ENCODE measurements at places on chromosomes 2 and 18.
A peak's percentile ranks its signal among the peaks of the same experiment; 100 is the strongest.

- no peak for DNase-seq
Observed at GRCh38 chr2:190864375-190864774, 16.2 kb upstream of the GLS start.

DNA sequence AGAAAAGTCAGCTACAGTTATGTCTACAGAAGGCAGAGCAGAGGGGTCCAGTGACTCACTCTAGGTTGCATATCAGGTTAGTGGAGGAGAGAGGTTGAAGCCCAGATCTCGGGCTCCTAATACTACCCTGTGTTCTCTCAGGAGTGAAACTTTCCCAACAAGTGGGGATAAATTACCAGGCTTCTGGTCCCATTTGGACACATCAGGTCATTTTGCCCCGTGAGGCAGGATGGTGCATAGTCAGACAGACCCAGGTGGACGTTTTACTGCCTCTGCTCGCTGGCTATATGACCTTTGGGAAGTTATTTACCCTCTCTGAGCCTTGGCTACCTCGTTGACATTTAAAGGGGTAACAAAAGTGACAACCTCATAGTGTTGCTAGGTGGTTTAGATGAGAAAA, 128.0 kb upstream of the REV1 start:
- no peak for DNase-seq

GRCh38 chr18:74689251-74689650, 91.6 kb downstream of the ZNF407 start:
- no peak for DNase-seq

DNA sequence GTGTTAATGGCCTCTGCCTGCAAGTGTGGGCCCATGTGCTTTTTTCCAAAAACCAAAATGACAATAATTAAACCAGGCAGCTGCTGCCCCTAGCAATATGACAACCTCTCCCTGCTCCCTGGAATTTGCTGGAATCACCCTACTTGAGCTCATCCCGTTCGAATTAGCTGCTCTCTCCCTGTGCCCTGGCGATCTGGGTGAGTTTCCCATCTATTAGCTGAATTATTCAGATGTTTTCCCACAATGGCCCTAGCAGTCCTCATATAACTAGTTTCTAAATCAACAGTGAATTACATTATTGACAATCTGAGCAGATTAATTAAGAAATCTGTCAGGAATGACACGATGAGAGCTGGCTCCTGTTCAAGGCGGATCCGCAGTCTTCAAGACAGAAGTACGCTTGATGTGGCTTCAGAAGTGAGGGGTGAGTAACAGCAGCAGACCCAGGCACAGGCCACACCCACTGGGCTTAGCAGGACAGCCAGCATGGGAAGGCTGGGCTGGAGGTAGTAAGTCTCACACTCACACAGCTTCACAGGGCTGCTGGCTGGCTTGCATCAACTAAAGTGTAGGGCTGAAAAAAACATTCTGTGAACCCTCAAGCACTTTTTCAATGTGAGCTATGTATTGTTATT, 366.2 kb upstream of the ID2 start:
- DNase-seq = no peak

- no peak for DNase-seq
Observed at GRCh38 chr18:63147973-63148372, 171.6 kb downstream of the BCL2 start.

GRCh38 chr18:11849841-11850634, 1.2 kb upstream of the CHMP1B start:
- DNase-seq = peak; percentile 86

- no peak for DNase-seq
Observed at GRCh38 chr18:55385770-55386169, 202.2 kb downstream of the TCF4 start.

- DNase-seq = no peak
Observed at GRCh38 chr2:134712736-134713135, 6.1 kb downstream of the TMEM163 start.

DNA sequence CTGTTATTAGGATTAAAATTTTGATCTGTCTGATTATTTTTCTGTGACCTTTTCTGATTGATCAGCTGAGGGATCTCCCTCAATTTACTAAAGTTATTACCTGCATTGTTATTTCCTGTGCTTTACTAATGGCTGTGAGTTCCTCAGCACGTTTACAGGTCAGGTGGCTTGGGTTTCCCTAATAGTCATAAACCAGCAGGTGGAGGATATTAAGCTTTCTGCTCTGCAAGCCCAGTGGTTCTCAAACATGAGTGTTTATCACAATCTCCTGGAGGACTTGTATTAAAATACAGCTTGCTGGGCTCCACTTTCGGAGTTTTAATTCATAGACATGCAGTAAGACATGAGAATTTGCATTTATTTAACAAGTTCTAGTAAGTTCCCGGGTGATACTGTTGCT, 22.4 kb upstream of the UGP2 start:
- no peak for DNase-seq

DNA sequence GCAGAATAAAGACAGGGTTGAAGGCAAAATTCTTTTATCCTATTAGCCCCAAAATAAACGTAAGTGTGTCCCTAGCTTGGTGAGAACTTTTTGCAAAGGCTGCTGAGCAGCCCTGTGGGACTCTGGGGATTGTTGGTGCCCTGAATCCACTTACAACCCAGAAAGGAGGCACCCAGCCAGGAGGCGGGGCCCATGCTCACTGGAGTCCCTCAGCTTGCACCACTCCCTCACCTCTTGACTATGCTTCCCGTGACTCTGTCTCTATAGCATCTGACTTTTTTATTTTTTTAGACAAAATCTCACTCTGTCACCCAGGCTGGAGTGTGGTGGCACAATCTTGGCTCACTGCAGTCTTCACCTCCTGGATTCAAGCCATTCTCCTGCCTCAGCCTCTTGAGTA, 15.8 kb upstream of the COL6A3 start:
- DNase-seq = peak; percentile 71

DNA sequence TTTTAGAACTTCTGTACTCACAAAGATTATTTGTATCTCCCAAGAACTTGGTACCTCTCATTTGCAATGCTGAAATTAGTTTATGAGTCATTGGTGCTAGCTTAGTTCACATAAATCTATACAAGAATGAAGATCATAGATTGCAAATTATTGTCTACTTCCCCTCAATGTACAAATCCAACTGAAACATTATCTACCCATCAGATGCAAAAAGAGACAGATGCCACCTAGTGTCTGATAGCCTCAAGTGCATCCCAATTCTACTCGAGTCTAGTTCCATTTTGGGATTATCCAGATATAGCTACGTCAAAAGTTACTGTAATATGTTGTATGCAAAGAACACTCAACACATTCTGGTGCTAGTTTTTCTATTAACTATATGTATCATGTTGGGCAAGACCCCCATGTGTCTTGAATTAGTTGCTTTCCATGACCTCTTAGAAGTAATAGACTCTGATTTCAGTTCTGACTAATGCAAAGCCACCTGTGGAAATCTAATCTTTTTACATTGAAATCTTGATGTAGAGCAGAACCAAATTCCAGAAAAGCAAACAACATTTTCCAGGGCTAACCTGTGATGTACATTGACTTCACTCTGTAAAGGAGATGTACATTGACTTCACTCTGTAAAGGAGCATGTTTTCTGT, 210.0 kb downstream of the RBM43 start:
- DNase-seq = no peak

DNA sequence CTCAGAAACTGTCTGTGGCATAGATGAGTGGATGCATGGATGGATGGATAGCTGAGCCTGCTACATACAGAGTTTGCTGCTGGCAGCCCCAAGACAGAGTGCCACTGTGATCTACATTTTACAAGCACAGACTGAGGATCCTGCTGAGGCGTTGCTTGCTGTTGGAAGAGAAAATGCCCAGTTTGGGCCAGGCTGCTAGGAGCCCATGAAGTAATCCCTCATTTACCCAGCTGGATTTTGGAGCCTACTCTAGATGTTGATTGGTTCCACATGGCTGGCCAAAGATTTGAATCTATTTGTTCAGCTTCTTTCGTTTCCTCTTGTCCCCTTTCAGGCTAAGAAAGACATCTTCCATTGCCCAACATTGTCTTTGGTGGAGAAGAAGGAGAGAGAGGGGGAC, 261.3 kb downstream of the CLIP4 start:
- no peak for DNase-seq

DNA sequence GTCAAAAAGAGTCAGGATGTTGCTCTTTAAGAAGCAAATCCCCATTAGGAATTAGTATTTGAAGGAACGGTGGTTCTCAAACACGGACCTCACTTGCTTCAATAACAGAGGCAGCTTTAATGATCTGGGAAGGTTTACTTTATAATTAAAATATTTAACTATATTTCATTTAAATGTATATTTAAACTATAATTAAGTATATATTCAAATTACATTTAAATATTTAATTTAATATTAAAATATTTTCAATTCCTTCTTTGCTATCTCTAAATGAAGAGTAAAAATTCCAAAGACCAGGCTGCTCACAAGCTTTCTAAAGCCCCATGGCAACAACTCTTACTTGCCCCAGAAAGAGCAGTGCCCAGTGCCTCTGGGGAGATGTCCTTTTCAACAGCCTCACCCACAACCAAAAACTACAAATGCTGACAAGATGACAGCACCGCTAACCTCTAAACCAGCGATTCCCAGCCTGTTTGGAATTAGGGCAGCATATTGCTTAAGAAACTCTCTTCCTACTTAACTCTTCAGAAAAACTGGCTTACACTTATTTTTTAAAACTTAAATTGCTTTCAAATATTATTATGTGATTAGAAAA, 62.9 kb upstream of the POU3F3 start:
- DNase-seq = no peak

- no peak for DNase-seq
Observed at GRCh38 chr2:30030361-30030760, 109.0 kb upstream of the ALK start.

- no peak for DNase-seq
Observed at GRCh38 chr2:54983345-54984220, 66.7 kb downstream of the RTN4 start.

DNA sequence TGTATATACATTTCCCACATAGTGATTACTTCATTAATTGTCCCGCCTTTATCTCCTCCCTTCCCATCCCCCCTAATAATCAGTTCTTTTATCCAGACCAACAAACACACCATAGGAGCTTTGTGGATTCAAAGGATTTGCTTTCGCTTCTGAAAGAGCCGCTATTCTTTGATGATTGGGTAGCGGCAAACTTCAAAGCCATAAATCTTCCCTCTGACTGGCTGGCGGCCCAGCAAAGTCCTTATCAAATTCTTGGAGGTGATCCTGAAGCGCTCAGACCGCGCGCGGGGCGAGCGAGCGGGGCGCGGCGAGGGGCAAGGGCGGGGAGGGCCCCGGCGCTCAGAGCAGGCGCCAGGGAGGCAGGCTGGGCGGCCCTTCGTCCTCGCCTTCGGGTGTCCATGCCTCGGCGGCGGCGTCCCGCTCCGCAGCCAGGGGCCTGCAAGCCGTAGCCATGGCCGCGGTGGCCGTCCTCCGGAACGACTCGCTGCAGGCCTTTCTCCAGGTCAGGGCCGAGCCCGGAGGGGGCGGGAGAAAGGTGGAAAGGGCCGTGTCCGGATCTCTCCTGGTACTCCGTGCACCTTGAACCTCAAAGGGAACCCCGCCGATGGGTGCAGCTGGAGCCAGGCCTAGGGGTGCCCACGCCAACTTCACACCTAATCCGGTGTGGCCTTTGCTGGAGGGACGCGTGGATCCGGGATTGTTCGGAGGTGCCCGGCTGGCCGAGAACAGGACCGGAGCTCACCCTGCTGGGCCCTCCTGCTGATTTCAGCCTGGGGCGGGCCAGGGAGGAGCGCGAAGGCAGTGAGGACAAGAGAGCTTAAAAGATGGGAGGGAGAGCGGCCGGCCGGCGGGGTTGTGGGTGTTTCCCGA, at the start of gene SP5:
Gene SP5 (plus strand): TSS at position 276 of the 870 bp plus-strand sequence. CDS start 176 bp downstream, at position 452.
- peak; percentile 72 for DNase-seq

DNA sequence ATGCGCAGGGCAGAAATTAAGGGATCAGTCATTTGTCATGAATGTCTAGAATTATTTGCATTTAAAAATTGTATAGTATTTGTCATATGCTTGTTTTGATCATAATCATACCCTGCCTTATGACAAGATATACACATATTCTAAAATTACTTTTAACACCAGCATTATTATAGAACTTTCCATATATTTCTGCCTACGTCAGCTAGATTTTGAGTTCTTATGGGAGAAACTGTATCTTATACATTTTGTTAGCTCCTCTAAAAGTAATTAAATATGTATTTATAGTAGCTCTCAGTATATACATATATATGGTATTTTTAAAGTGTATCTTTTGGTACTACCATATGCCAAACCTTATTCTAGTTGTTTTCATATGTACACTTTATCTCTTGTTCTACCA, 441.9 kb downstream of the CPS1 start:
- no peak for DNase-seq

DNA sequence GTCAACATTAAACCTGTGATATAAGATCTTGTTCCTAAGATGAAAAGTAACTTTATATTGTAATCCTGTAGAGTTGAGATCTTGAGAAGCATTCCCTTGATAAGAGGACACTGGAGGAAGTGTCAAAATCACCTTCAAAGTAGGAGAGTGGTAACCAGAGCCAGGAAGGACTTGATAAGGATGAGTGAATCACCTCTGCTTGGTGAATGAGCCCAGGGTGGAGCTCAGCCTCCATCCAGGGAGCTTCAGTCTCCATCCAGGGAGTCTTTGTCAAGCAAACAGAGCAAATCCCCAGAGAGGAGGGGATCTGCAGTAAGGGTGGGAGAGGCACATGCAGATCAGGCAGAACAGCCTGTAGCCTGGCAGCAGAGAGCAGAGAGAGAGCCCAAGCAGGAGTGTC, 167.1 kb upstream of the SIX2 start:
- no peak for DNase-seq

GRCh38 chr2:241096979-241097378, 5.1 kb downstream of the MTERF4 start:
- DNase-seq = no peak

- no peak for DNase-seq
Observed at GRCh38 chr18:58268849-58269248, 224.8 kb downstream of the NEDD4L start.

GRCh38 chr2:183010112-183010511, 28.1 kb downstream of the NCKAP1 start:
- no peak for DNase-seq

- no peak for DNase-seq
Observed at GRCh38 chr2:29202819-29203495, 87.7 kb downstream of the CLIP4 start.

- no peak for DNase-seq
Observed at GRCh38 chr2:5392658-5393057, 299.5 kb upstream of the SOX11 start.

DNA sequence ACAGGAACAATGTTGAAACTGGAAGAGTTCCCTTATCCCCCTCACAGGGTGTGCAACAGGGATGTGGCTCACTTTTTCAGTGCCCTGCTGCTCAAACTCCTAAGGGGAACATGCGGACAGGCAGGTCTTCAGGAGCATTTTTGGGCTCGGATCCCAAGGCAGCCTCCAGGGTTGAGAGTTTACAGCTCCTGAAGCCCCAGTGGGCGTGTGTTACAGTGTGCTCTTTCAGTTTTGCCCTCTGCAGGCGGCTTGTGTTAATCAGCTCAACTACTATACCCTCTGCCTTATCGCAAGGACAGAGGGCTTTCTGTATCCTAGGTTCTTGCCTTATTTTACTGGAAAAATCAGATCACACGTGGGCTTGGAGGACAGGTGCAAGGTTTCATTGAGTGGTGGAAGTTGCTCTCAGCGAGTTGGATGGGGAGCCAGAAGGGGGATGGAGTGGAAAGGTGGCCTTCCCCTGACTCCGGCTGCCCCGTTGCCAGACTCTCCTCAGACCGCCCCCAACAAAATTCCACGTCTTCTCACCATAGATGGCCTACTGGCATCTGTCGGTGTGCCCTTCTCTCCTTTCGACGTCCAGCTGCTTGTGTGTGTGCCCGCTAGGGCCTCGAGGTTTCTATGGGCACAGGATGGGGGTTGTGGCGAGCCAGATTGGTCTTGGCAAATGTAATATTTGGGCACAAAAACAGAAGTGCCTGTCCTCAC, 541.9 kb downstream of the TMX3 start:
- DNase-seq = no peak

Data from activated effector memory CD4-positive, alpha-beta T cell treated with anti-CD3 and anti-CD28 coated beads, Interleukin-2, amount 50 U/mL, for 16 hours (primary cell).